AG09309 (cell line): ENCODE measurements at places on chromosomes 6 and 20.

DNA sequence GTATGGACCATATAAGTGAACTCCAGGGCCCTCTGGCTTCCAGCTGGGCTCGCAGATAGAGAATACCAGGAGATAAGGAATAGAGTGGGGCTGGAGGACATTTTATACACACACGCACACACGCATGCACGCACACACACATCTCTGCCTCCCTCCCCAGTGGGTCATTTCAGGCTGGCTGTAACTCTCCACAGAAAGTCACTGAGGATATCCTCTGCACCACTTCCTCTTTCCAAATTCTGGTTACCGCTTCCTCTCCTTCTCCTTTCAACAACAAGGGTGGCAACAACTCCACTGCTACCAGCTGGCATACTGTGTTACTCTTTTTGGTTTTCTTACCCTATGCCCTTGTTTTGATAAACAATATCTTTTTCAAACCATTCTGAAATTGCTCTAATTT is 280.2 kb downstream of the COL12A1 start:
- no peak for DNase-seq

- DNase-seq, result no peak
Observed at GRCh38 chr20:3777381-3777715, 3.9 kb downstream of the SPEF1 start.

GRCh38 chr6:79946272-79947190 is 822 bp downstream of the ELOVL4 start:
- no peak for DNase-seq

- DNase-seq, result no peak
Observed at GRCh38 chr20:3405696-3406358, 1.6 kb downstream of the DNAAF9 start.

GRCh38 chr6:150576651-150577226 is 22.9 kb upstream of the PLEKHG1 start:
- no peak for DNase-seq

DNA sequence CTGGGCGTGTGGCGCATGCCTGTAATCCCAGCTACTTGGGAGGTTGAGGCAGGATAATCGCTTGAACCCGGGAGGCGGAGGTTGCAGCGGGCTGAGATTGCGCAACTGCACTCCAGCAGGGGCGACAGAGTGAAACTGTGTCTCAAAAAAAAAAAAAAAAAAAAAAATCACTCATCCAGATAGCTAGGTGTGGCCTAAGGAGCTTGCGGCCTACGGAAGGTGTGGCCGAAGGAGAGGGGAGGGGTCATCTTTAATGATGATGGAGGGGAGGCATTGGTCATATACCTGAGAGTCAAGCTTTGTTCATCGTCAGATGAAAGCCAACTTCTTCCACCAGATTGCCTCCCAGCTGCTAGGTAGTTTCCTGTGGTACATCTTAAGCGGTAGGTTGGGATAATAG is 801 bp upstream of the PPARD start:
- DNase-seq, result no peak

DNA sequence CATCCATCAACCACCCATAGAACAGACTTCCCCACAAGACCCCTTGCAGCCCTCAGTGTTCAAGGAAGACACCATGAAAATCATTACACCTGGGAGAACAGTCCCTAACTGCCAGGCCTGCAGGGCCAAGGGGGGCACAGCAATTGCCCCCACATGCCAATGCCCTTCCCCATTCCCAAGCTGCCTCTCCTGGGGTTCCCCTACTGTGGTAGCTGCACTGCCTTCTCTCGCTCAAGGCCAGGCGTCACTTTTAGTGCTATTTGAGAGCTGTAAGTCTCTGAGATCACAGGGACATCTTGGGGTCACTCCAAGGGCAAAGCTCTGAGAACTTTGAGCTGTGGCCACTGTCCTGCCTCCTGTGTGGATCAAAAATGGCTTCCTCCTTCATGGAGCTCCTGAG is 6.0 kb upstream of the ACSS1 start:
- no peak for DNase-seq
